G401 (cell line): ENCODE measurements at places on chromosomes 5 and 9.

DNA sequence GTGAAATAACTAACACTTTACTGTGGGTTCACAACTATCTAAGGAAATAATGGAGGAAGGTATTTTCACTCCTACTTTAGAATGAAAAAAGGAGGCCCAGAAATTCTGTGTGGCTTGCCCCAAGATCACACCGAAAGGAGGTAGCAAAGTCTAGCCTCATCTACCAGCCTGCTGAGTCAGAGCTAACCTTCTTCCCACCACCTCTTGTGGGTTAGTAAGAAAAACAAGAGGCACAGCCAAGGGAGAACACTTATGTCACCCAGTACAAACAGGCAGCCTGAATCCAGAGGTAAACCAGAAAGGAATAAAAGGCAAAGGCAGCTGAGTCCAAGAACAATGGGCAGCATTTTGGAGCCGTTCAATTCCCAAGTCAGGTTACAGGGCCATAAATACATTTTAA is 91.9 kb upstream of the RASEF start:
- no peak for DNase-seq

- no peak for DNase-seq
Measured at GRCh38 chr5:169139480-169140050, 161.4 kb downstream of the SLIT3 start.

DNA sequence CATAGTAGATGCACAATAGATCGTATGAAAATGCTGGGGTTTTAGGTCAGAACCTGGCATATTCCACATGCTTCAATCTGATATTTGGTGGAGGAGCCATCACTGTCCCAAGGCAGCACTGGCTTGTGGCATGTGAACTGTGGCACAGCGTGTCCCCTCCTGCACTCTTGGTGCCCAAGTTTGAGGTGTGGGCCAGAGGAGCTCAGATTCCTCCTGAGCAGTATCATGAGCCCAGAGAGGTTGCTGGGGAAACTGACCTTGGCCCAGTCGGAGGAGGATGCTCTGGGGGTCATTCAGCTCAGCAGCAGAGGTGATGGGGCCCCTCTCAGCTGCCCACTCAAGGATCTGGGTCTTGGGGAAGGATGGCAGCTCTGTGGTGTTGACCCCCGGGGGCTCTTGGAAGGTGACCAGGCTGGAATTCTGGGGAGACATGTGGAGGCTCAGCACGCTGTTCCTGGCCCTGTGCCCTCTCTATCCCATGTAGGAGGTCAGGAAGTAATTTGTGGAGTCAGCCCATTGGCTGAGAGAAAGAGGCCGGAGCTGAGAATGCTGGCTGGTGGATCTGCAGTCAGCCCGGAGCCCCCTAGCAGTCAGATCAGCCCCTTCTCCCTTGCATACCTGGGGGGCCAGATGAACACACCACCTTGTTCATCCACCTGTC is 23.7 kb downstream of the FPGS start:
- DNase-seq, result peak; percentile 50

- DNase-seq, result no peak
Measured at GRCh38 chr9:90307891-90308290, 334.7 kb downstream of the DIRAS2 start.

GRCh38 chr5:19988457-19988856 is 457 bp upstream of the CDH18 start:
- peak; percentile 49 for DNase-seq

DNA sequence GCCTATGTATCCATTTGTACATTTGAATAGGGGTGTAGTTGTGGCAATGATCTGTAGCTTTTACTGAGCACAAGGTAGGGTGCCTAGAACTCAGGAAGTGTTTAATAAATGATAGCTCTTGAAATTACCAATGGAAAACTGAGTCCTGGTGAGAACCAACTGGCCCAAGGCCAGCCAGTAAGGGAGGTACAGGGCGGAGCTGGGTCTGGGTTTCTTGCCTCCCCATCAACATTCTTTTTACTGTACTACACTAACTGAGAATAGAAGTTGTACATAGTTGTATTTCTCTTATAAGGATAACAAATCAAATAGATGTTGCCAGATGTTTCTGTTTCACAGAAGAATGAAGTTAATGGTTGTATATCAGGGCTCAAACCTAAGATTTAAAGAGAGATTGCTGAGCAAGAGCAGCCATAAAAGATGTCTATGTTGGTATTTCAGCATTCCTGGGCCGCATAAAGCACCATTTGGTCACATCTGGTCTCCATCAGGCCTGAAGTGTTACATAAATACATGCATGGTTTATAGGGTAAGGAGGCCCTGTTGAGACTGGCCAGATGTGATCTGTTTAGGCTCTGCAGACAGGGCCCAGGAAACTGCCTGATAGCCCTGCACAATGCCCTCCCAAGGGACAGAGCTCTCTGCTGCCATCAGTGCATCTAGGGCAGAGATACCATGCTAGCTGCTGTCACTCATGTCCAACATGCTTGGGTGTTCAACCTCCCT is 210.5 kb downstream of the NXNL2 start:
- no peak for DNase-seq

DNA sequence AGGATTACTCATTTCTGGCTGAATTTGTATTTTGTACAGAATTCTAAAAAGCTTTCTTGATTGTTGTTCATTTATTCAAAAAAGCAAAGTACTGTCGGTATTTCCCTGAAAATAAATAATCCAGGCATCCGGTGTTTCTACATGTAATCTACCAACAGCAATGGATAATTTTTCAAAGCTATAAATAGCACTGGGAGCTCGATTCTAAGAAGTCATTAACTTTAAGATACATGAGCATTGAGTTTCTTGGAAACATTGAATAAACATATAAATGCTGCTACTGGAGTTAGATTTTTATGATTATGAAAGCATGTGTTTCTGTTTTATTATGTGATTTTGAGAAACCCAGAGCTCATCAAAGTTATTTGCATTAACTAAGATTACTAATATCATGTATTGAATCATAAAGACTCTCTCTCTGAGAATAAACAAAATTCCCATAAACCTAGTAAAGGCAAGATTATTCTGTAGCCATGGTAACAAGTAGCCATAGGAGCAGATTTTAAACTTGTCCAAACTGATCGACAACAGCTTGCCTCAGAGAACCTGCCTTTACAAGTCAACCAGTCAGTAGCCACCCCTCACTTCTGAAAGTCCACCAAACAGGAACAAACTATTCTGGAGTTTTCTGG is 197.0 kb downstream of the DRD1 start:
- DNase-seq, result no peak

- no peak for DNase-seq
Measured at GRCh38 chr5:74667396-74667795, 17.6 kb upstream of the HEXB start.

DNA sequence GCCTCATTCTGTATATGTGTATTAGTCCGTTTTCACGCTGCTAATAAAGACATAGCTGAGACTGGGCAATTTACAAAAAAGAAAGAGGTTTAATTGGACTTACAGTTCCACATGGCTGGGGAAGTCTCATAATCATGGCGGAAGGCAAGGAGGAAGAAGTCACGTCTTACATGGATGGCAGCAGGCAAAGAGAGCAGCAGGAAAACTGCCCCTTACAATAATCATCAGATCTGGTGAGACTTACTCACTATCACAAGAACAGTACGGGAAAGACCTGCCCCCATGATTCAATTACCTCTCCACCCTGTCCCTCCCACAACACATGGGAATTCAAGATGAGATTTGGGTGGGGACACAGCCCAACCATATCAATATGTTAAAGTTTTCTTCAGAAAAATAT is 49.8 kb upstream of the GPBP1 start:
- DNase-seq, result no peak

DNA sequence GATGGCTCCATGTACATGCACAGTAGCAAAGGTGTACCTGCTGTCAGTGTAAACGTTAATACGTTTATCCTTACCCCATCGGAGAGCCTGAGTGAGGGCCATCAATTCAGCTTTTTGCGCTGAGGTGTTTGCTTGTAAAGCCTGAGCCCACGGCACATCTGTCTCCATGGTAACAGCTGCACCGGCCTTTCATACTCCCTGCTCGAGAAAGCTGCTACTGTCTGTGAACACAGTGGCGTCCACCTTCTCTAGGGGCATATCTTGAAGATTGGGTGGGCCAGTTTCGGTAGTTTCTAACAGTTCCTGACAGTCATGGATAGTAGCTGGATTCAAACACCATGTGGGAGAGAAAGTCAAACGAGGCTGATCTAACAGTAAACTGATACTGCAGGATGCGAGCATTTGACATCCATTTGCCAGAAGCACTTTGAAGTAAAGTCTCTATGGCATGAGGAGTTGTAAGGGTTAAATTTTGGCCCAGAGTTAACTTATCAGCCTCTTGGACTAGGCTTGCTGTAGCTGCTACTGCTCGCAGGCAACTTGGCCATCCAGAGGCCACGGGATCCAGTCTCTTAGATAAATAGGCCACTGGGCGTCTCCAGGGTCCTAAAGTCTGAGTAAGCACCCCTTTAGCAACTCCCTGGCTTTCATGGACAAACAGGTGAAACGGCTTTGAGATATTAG is 21.0 kb upstream of the RHOBTB3 start:
- peak; percentile 16 for DNase-seq

DNA sequence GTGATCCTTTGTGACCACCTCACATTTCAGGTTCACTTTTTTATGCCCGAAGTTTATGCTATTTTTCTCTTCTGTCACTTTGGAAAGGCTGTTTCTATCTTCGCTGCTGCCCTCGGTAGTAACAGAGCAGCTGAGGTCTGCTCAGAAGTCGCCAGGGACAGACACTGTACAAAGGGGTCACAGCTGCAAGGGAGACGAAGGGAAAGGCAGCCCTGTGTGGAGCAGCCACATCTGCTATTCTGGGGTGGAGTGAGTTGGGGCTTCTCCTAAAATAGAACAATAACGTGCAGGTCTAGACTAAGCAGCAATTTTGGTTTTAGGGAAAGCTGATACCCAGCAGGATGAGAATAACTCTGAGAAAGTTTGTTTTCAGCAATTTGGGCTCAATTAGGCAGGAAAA is 72.5 kb downstream of the ACTL7B start:
- DNase-seq, result no peak

GRCh38 chr5:180109920-180110319 is 38.4 kb upstream of the RNF130 start:
- no peak for DNase-seq

- DNase-seq, result no peak
Measured at GRCh38 chr9:132006677-132007370, 72.8 kb downstream of the MED27 start.

DNA sequence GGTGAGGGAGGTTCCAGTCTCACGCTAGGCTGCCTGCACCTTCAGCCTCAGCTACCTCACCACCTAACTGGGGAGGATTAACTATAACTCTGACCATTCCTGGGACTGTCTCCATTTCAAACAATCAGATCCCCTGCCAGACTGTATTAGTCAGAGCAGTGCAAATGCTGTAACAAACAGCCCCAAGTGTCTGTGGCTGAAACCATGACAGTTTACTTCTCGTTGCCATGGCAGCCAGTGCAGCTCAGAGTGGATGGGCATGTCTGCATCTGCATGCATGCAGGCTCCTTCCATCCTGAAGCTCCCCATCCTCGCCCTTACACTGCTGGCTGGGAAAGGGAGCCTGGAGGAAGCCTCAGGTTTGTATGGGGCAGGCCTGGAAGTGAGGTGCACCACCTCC is 86.7 kb downstream of the KCNIP1 start:
- no peak for DNase-seq

GRCh38 chr5:132067451-132067850 is 6.1 kb upstream of the CSF2 start:
- DNase-seq, result no peak

GRCh38 chr9:35311891-35312639 is 150.3 kb downstream of the UNC13B start:
- no peak for DNase-seq

DNA sequence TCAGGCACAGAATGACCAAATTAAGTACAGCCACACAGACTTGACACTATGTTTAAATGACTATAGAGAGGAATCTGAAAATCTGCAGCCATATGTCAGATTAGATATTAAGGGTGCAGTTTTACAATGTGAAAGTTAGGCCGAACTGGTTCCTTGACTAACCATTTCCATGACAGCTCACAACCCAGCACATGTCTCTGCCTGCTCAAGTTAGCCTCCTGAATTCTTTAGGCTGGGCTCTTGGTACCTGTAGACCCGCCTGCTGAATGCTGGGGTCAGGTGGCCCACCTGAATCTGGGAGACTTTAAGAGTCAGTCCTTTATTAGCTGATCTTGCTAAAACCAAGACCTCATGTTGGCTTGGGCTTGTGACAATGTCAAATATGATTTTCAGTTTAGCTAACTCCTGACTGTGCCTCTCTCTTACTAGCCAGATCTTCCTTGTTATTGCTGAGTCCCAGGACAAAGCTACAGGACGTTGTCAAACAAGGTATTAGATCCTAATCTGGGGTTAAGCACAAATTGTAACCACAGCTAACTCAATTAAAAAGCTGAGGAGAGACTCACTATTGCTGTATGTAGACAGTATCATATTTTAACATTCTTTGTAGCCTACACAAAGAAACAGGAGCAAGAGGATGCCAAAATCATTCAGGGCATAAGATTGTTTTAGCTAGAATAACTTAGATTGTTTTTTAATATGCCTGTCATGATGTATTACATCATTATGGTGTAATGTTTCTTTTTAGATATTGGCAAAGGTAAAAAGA is 490.9 kb downstream of the SEMA5A start:
- no peak for DNase-seq

- no peak for DNase-seq
Measured at GRCh38 chr5:7686794-7687193, 164.1 kb downstream of the CFAP90 start.

GRCh38 chr5:155726267-155726666 is 600.7 kb upstream of the SGCD start:
- no peak for DNase-seq

DNA sequence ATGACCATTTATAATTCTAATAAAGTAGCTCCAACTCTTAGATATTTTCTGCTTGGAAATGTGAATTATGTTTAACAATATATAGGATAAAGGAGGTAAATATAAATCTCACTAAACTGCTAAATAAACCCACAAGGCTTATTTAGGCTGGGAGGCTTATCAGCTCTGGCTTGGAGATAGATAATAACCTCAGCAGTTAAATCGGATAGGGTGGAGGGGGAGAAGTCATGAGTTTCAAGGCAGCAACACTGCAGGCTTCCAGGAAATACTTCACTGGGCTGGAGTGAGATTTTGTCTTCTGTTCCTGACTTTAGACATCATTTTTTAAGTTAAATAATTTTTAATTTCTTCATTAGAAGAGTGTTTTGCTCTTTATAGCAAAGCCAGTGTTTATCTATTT is 80.0 kb upstream of the ITGA2 start:
- no peak for DNase-seq
